CD4-positive, alpha-beta memory T cell (primary cell): ENCODE measurements at places on chromosomes 6 and 20. TPM values are rescaled to one million over a fixed set of nuclear protein-coding genes. Genes with fewer than 3 reads are reported as not detected.

PKIB gene
- 0.89 TPM for total RNA-seq

TEAD3 gene
- not detected for total RNA-seq

- no peaks in the 10 kb centered on the region for H3K36me3 ChIP-seq
- H3K4me3 ChIP-seq: no peak overlapping the region
- H3K4me1 ChIP-seq: peaks cover 90% of the 10 kb centered on the region
- H3K27ac ChIP-seq: peak overlapping the region; percentile 33
Observed at GRCh38 chr6:111773501-111774345, 99.5 kb downstream of the FYN start.

DNA sequence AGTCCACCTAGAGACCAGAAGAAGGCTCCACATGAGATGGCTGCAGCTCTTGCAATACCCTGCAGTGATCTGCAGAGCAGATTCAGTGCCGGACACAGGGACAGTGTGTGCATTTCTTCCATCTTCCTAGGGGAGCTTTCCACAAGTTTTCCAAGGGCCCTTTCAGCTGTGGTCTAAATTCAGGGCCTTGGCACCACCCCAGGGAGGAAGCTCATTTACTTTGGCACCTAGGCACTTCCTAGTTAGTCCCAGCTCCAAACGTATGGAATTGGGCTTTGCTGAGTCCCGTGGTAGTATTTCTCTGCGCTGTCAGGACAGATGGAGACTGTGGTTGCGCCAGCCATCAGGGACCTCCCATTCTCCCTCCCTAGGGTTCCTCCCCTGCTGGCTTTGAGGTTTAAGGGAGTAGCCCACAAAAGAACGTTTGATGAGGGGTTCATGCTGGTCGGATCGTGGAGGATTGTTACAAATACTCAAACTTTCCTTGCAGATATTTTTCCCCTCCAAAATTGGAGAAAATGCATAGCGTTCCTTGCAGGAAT lies 182.3 kb upstream of the UST start:
- H3K4me1 ChIP-seq: no peaks in the 10 kb centered on the region
- DNase-seq: no peak
- no peaks in the 10 kb centered on the region for H3K27me3 ChIP-seq
- H3K27ac ChIP-seq: no peak overlapping the region
- no peak overlapping the region for H3K4me3 ChIP-seq

- no peak for DNase-seq
- H3K4me1 ChIP-seq: peaks cover 11% of the 10 kb centered on the region
- no peaks in the 10 kb centered on the region for H3K36me3 ChIP-seq
Observed at GRCh38 chr20:38650010-38650409, 48.4 kb downstream of the ARHGAP40 start.
